Pulmonary artery endothelial cell (primary cell): ENCODE measurements at places on chromosomes 11 and 22. TPM values are rescaled to one million over a fixed set of nuclear protein-coding genes. Genes with fewer than 3 reads are reported as not detected.

DNA sequence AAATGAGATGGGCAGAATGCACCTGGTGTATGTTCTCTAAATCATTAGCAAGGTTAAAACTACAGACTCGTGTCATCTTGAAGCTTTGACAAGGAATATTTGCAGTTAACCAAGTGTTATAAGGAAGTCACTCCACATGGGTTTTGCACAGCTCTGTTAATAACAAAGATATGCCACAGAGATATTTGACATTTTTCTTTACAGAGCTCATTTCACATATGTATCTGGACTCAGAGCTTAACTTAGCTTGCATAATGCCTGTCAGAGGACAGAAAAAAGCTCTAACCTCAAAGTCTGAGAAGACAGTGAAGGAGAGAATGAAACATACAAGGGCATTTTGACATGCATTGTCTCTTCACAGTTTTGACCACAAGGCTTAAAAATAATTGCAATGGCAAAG lies 105.5 kb downstream of the C11orf87 start:
- no peak for DNase-seq

P2RX3 gene
- total RNA-seq: not detected in 2 replicates

DNA sequence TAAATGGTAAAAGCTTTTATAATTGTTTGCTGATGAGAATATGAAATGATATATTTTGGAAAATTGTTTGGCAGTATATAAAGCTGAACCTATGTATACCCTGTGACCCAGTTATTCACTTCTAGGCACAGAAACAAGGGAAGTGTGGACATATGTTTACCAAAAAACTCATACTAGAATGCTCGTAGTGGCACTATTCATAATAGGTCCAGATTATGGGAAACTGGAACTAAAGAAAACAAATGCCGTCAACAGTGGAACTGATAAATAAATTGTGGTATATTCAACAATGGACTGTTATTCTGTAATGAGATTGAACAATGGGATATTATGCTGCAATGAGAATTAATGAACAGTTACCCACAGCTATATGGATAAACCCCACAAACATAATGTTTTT lies 32.8 kb downstream of the CSTPP1 start:
- no peak for DNase-seq

DNA sequence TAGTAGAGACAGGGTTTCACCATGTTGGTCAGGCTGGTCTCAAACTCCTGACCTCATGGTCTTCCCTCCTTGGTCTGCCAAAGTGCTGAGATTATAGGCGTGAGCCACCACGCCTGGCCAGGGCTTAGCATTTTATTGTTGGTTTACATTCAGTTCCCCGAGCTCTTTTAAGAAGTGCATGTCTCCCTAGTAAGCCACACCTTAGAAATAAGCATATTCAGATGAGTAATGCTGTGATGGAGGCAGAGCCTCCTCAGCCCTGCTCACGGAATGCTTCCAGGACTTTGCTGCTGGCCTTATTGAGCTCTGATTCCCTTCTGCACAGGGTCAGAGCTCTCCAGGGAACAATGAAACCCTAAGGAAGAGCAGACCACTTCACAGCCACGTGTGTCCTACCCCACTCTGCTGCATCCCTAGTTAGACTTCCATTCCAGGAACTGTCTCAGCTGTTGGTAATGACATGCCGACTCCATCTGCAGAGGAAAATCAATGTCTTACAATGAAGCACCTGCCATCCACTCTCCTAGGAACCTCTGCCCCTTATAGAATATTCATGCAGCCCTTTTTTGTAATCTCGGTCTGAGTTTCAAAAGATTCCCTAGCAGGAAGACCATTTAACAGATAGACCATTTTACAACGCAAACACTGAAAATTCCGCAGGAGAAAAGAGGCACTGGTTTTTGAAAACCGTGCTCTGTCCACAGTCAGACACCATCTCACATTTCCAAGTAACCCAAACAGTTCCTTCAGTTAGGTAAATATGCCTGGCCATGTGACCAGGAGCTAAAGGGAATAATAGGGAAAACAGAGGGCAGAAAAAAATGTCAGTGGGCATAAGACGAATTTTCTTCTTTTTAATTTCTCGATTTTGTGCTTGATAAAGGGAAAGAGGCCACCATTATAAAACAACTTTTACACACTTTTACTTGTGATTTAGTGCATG lies 1.7 kb upstream of the JAM3 start:
- DNase-seq: no peak

DNA sequence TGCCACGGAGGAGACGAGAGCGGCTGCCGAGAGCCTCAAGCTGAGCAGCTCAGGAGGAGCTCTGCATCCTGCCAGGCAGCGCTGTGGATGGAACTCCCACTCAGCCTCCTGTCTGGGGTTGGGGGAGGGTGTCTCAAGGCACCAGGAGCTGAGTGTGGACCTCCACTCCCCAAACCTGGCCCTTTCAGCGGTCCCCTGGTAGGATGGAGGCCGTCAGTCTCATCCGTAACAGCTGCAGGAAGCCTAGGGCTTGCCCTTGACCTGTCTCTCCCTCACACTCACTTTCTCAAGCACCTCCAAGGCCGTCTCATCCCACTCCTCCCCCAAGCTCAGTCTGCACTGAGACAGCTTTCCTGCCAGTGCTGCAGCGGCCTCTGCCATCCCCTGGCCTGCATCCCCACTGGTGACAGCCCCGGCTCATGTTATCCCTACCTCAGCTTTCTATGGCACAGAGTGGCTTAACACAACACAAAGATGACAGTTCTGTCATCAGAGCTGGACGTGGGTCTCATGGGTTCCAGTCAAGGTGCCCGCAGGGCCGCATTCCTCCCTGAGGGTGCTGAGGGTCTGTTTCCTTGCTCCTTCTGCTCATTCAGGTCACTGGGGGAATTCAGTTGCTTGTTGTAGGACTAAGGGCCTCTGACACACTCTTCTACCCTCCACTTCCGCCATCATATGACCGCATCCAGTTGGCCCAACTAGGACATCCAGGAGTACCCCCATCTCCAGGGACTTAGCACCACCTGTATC lies 341.9 kb upstream of the B3GAT1 start:
- DNase-seq: no peak

MS4A6E gene
- not detected in 2 replicates for total RNA-seq

DNA sequence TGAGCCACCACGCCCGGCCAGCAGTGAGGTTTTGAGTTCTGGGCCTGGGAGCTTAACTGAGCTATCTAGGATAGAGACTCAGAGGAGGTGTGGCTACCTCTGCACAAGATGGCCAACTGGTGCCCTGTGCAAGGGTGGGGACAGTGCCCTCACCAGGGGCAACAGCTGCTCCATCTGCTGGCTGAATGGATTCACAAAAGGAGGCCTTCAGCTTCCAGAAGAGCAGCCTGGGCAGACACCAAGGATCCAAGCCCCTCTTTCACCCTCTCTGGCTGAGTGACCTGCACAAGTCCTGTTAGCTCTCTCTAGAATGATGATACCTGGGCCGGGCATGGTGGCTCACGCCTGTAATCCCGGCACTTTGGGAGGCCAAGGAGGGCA lies 33.5 kb upstream of the BAIAP2L2 start:
- DNase-seq: no peak

DNA sequence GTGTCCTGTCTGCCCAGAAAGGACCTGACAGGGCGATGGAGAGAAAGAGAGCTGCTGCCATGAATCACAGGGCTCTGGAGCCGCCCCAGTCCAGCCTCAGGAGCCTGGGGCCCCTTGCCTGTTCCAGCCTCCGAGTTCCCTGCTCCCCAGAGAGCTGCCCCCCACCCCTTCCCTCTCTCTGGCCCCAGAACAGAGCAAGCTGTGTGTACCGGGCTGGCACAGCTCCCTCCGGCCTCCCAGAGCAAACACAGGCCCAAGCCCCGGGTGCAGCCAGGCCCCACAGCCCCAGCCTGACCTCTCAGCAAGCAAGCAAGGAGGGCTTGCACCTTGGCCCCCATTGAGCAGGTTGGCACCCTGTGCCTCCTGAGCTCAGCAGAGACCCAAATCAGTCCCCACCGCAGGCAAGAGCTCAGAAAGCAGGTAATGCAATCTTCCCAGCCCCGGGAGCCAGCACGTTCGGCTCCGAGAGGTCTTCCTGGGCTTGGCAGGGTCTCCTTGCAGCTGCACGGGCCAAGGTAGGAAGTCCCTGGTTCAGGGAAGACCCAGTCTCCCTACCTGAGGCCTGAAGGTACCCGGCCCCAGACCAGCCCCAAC lies 1.4 kb downstream of the PACSIN3 start:
- no peak for DNase-seq

- no peak for DNase-seq
These were observed 6.1 kb upstream of the TEAD1 start for GRCh38 chr11:12668166-12668565.
